ENCODE measurements at places on chromosomes 2 and 18.

- DNase-seq: no peak
- H3K36me3 ChIP-seq: no peaks in the 10 kb centered on the region
- H3K27me3 ChIP-seq: no peaks in the 10 kb centered on the region
- no peak overlapping the region for H3K27ac ChIP-seq
- H3K4me3 ChIP-seq: no peak overlapping the region
Observed at GRCh38 chr2:31935370-31935769, 75.4 kb downstream of the MEMO1 start.

GRCh38 chr2:31457651-31458050, 43.1 kb upstream of the XDH start:
- H3K4me1 ChIP-seq: no peaks in the 10 kb centered on the region
- no peak overlapping the region for H3K4me3 ChIP-seq
- peaks cover 8% of the 10 kb centered on the region for H3K27me3 ChIP-seq

DNA sequence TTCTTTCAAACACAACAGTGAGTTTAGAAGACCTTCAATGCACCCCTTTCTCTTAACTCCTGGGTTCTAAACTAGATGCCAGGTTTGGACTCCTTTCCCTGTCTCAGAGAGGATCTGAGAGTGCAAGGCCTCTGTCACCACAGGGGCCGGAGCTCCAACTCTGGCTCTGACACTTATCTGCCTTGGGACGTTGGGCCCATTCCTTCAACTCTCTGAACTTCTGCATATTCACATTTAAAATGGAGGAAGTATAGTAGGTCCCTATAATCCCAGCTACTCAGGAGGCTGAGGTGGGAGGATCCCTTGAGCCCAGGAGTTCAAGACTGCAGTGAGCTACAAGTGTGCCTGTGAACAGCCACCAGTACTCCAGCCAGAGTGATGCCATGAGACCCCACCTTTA, 44.1 kb upstream of the ZFP36L2 start:
- peaks cover 28% of the 10 kb centered on the region for H3K36me3 ChIP-seq
- H3K27me3 ChIP-seq: no peaks in the 10 kb centered on the region
- H3K4me1 ChIP-seq: no peaks in the 10 kb centered on the region
- no peak for DNase-seq

DNA sequence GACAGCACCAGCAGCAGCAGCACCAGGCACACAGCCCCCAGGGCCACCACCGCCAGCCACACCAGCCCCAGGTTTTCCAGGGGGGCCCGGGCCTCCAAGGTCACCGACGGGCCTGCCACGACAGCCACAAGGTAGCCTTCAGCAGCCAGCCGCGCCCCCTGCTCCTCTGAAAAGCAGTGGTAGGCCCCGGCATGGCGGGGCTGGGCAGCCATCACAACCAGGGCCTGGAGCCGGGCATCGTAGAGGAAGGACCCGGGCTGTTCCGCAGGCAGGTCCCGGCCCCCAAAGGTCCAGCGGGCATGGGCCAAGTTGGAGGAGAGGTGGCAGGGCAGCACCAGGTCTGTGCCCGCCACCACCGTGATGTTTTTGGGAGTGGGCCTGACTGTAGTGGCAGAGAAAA, 3.3 kb upstream of the ANKRD39 start:
- H3K4me3 ChIP-seq: no peak overlapping the region
- peaks cover 45% of the 10 kb centered on the region for H3K4me1 ChIP-seq
- no peak for DNase-seq
- peaks cover 5% of the 10 kb centered on the region for H3K27me3 ChIP-seq
- H3K36me3 ChIP-seq: peaks cover 4% of the 10 kb centered on the region

DNA sequence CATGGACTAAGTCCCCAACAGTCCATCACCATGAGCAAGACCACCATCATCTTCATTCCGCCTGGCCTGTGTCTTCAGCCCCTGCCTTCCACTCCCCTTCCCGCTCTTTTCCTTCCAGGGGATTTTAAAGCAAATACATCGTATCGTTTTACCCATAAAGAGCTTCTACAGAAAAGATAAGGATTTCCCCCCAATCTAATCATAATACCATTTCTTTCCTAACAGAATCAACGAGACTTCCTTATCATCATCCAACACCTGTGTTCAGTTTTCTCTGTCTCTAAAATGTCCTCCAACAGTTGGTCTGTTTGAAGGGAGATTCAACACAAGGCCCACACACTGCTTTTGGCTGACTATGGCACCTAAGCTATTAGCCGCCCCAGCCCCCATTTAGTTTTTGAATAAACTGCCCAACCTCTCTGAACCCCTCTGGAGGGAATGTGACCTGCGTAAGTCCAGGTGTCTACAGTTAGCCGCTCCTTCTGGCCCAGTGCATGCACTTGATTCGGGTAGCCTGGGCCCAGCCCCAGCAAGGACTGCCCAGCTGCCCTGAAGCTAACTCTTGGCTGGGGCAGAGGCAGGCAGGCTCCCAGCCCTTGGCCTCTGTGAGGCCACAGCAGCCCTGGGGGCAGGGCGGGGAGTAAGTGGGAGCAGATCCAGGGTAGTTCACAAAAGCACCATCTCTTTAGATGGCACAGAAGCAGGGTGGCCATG, 25.3 kb upstream of the SEMA4C start:
- peaks cover 45% of the 10 kb centered on the region for H3K4me1 ChIP-seq
- H3K4me3 ChIP-seq: no peak overlapping the region
- no peaks in the 10 kb centered on the region for H3K36me3 ChIP-seq
- H3K27me3 ChIP-seq: peaks cover 8% of the 10 kb centered on the region

DNA sequence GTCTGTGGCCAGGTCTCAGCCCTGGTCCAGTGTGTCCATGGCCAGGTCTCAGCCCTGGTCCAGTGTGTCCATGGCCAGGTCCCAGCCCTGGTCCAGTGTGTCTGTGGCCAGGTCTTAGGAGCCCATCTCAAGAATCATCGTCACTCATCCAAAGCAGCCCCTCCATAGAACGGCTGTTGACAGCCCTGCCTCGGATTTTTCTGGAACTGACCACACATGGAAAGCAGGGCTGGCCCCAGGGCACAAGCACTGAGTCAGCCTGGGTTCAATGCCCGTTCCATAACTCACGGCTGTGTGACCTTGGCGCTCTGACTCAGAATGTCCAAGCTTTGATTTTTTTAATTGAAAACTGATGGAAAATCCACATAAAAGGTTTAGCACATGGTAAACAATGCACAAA, 59.9 kb upstream of the SNTG2 start:
- no peak overlapping the region for H3K4me3 ChIP-seq
- no peaks in the 10 kb centered on the region for H3K36me3 ChIP-seq
- no peak for DNase-seq
- no peak overlapping the region for H3K27ac ChIP-seq

Data from immature natural killer cell (primary cell).